ENCODE measurements at places on chromosomes 6 and 20.

GRCh38 chr6:86782328-86782727, 155.0 kb upstream of the HTR1E start:
- DNase-seq = no peak

DNA sequence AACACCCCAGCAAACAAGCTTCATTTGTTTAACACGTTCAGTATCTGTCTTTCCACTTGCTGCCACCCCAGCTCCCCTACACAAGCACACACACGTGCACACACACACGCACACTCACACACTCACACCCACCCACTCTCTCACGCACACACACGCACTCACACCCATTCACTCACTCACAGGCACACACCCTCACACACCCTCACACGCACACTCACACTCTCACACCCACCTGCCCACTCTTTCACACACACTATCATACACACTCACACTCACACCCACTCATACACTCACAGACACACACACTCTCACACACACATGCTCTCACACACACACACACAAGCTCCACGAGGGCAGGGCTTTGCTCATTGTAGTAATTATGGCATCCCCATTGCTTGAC, 378.8 kb upstream of the SULF2 start:
- DNase-seq = no peak

- peak; percentile 7 for DNase-seq
Measured at GRCh38 chr6:150293423-150294173, 75.2 kb upstream of the IYD start.

GRCh38 chr6:170152989-170153388, 137.9 kb downstream of the DLL1 start:
- peak; percentile 54 for DNase-seq

DNA sequence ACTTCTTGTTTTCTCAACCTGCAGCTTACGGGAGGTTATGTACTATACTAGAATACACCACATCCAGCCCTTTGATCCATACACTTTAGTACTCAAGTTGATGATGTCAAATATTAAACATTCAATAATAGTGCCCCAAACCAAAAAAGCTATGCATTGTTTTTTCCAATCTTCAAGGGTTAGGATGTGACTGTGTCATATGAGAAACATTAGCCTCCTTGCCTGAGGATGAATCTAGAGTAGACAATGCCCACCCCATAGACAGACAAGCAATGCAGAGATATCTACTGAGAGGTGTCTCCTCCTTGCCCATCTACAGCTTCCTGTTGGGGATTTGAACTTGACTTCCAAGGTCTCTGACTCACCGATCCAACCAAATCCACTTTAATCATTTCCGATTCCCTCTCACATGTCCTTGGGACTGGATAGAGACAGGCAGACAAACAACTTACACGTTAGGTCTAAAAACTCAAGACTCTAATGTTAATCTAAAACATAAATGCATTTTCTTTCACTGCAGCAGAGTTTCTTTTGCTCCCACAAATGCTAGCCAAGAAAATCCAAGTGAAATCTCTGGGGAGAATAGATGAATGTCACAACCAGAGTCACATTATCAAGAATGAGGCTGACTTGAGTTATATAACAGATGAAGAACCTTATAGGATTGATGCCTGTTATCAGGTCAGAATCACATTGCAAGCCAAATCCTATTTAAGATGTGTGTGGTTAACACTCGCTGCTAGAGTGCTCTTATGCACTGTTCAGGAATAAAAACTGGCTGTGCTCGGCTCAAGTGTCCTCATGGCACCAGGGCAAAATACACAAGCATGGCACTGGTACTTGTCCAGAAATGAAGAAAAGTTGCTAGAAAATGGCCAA, 75.5 kb upstream of the TNFAIP3 start:
- no peak for DNase-seq

DNA sequence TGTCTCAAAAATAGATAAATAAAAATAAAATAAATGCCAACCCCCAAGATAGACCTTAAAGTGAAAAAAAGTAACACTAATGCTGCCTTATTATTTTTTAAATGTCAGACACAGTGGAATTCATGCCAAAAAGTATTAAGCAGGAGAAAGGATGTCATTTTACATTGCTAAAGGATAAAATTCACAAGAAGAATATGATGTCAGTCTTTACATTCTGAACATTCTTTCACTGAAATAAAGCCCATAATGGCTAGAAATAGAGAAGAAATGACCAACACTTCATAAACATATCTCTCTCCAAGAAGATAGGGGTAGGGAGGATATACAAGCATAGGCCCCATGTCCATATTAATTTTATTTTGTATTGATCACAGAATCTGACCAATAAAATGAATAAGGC, 47.4 kb downstream of the SLC23A2 start:
- DNase-seq = no peak

All from LoVo (cell line).